ENCODE measurements at places on chromosomes 7 and 10. TPM values are rescaled to one million over a fixed set of nuclear protein-coding genes. Genes with fewer than 3 reads are reported as not detected.

TLL2 gene
- total RNA-seq = 3.8 TPM

MMRN2 gene
- 4.8 TPM for total RNA-seq

PURB gene
- total RNA-seq = 11.6 TPM

HELLS gene
- 59.2 TPM for total RNA-seq

DNA sequence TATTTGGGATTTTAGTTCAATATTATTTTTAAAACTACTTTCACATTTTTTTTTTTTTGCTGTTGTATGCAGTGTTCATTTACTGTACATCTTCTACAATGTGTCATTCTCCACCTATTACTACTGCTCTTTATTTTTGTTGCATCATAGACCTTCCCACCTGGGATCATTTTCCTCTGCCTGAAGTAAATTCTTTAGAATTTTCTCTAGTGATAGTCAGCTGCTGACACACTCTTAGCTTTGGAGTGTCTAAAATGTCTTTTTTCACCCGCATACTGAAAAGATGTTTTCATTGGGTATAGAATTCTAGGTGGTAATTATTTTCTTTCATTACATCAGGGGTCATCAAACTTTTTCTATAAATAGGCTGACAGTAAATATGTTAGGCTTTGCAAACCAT lies 30.5 kb downstream of the CFAP43 start:
- no peak for DNase-seq

- DNase-seq = no peak
Measured at GRCh38 chr10:28385748-28386502, 83.1 kb upstream of the MPP7 start.

- DNase-seq = no peak
Measured at GRCh38 chr10:79316671-79317431, 30.4 kb upstream of the PPIF start.

DNA sequence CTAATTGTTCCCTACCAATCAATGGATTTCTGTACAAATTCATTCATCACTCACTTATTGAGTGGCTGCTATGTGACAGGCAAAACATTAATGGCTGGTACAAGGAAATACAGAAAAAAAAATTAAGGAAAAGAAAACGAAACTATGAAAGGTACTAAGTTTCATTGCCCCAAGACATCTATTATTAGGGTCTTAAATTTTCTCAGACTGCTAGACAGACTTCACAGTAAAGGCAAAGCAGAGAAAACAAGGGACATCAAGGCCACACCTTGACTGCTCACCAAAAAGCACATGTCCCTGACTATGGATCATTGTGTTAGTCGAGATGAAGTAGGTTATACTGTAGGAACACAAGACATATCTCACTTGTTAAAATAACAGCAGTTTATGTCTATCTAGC lies 36.5 kb downstream of the DGKI start:
- no peak for DNase-seq

GRCh38 chr7:11757153-11757552 lies 74.8 kb downstream of the THSD7A start:
- no peak for DNase-seq

DNA sequence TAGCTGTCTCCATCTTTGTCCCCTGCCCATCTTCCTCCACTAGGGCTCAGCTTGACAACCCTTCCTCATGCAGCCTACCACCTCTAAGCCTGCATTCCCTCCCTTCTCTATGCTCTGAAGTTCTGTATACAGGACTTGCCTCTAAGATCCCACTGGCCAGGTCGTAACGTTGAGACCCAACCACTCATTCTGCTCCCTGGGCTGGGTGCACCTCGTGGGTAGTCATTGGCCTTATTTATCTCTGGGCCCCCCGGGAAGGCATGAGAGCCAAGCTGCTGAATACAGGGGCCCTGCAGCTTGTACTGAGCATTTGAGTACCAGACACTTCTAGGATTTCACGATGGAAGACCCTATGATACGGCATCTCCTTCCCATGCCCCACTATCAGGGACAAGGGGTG lies 31.2 kb downstream of the MYL10 start:
- DNase-seq = no peak

GRCh38 chr10:86753638-86754434 lies 2.6 kb upstream of the BMPR1A start:
- no peak for DNase-seq

DNA sequence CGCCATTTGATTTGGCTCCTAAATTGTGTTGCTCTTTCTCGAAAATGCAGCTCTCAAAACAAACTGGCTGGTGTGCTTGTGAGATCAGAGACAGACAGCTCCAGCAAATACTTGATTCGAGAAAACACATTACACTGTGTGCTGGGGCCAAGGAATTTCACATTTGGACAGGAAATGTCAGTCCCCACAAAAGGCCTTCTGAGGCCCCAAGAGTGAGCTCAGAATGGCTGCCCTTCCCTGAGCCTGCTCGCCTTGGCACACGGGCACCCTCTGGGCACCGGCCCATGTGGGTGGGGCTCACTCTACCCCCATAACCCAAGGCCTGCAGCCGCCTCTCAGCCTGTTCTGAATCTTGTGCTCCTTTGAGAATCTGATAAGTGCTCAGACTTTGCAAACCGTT lies 13.9 kb upstream of the HSPA12A start:
- no peak for DNase-seq

Measured in Caki2 (cell line).